ENCODE measurements at places on chromosomes 11 and 22.

- no peak for DNase-seq
Measured at GRCh38 chr11:68004551-68005335, 846 bp upstream of the UNC93B1 start.

DNA sequence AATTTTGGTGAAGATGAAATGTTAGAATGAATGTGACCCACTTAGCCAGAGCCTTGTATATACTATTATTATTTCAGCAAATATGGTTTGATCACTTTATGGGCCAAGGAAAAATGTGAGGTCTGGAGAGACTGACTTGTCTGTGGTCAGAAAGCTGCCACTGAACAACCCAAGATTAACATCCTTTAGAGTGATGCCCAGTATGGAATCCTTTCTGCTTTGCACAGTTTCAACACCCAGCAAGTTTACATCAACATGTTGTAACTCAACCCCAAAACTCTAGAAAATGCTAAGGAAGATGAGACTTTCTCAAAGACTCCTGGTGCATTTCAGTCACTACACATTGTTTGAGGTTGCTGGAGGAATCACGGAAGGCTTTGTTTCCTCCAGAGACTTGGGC lies 107.7 kb downstream of the SNX19 start:
- DNase-seq = no peak

- no peak for DNase-seq
Measured at GRCh38 chr11:121610706-121611105, 157.9 kb upstream of the SORL1-AS1 start.

DNA sequence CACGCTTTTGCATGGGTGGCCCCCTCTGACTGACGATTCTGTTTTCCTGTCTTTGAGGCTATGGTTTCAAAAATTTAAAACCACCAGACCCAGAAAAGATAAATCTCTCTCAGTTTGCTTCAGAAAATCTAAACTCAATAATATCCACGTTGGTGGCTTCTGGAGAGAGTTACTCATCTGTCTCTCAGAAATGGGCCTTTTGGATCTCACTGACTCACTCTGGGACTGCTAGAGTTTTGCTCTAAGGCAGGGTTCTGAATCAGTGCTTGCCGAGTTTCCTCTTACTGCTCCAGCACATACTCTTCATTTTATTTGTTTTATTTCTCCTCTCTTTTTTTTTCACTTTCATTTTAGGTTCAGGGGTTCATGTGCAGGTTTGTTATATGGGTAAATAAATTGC lies 305.7 kb downstream of the BLID start:
- DNase-seq = no peak

DNA sequence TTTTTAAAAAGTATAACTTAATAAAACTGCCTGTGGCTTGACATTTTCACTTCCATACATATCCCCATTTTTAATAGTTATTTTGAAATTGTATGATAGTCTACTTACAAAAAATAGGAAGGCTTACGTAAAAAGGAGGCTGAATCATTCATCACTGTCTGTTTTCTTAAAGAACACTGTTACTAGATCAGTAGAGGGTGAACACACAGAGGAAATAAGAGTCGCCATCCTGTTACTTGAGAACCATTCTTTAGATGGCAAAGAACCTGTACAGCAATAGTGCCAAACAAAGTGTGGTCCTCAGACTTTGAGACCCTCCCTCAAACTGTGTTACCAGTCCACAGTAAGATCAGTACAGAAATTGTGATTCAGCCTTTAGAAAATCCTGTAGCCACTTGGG lies 180.7 kb downstream of the PGR start:
- no peak for DNase-seq

GRCh38 chr11:45056529-45056928 lies 89.9 kb upstream of the PRDM11 start:
- DNase-seq = no peak

- DNase-seq = no peak
Measured at GRCh38 chr11:17161515-17161914, 46.3 kb downstream of the PIK3C2A start.

DNA sequence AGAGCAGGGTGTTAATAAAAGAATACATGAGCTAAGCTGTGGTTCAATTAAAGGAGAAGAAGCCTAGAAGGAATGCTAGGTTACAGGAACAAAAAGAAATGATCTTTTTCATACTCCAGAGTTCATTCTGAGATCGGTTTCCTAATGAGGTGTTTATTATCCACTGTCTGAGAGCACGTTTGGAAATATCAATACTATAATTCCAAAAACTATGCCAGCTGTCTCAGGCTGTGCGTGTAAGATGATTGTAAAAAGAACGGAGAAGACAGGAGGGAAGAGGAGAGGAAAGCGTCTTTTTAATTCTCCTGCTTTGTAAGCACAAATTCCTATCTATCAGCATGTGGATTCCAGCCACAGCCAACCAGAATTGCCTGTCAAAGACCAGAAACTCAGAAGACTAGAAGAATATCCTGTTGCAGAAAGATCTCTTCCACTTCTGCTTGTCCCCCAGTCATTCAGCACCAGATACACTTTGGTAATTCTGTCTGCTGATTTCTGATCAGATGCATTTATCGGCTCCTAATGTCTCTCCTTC lies 25.7 kb downstream of the APOL5 start:
- DNase-seq = no peak

GRCh38 chr11:12377106-12377823 lies at the start of gene PARVA:
PARVA (plus strand) TSS chr11:12377571; CDS start chr11:12377648, 77 bp downstream.
- DNase-seq = no peak

DNA sequence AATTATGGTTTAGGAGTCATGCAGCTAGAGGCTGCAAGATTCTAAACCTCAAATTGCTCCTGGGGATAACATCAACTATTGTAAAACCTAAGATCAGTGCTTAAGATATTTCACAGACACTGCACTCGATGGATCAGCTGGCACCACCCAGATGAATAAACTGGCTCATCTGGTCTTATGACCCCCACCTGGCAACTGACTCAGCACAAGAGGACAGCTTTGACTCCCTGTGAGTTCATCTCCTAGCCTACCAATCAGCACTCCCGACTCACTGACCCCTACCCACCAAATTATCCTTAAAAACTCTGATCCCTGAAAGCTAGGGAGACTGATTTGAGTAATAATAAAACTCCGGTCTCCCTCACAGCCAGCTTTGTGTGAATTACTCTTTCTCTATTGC lies 782 bp upstream of the TTC12 start:
- DNase-seq = no peak

DNA sequence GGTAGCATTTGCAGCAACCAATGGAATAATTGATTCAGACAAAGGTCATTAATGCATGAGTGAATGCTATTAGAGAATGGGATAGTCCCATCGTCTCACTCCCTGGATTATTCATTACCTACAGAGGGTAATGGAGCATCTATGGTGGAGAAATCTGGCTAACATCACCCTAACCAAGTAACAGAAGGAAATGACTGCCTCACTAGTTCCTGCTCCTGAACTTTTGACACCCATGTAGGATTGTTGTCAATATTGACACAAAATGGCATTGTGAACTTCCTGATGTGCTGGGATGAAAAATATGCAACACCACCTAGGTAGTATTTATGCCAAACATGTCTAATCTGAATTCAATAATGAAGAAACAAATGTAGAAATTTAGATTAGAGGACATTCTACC lies 44.0 kb upstream of the KIRREL3 start:
- no peak for DNase-seq

- no peak for DNase-seq
Measured at GRCh38 chr22:23626286-23626975, 5.7 kb downstream of the DRICH1 start.

- no peak for DNase-seq
Measured at GRCh38 chr11:28727254-28727653, 619.1 kb downstream of the METTL15 start.

DNA sequence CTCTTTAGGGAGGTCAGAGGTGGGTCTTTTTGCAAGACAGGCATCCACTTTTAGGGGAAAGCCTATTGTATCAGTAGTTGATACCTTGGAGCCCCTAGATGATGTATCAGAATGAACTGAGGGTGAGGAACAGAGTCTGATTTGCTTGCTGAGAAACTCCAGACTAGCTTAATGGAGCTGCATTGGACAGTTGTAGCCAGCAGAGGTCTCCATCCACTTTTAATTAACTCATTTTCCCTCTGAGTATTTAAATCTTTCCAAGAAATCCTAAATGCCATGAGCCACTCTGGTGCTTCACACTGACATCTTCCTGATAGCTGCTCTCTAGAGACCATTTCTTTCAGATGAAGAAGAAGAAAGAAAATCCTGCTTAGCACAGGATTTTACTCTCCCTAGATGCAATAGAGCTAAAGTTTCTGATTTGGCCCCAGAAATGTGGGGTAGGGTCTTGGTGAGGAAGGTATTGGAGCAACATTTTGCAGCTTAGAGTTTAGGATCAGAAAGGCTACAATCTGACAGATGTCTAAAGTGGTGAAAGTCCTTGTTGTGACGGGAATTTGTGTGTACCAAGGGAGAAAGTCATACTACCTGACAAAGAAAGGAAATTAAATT lies 38.0 kb downstream of the EXT2 start:
- DNase-seq = no peak

GRCh38 chr11:17314904-17315426 lies 36.6 kb upstream of the NCR3LG1 start:
- DNase-seq = no peak

DNA sequence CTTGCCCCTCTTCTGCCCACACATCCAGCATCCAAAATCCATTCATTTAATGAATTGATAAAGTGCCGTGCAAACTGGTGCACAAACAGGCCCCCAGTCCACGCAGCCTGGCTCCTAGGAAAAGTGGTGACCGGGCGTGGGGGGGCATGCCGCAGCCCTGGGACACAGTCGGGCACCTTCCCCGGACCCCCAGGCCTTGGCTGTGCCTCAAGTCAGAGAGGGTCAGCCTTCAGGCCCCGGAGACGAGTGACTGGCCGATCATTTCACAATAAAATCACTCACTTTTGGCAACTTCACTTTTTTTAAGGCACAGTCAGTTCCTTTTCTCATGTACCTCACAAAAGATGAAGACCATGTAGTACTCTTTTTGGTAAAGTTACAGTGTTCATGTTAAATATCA lies 8.0 kb downstream of the CDPF1 start:
- no peak for DNase-seq

DNA sequence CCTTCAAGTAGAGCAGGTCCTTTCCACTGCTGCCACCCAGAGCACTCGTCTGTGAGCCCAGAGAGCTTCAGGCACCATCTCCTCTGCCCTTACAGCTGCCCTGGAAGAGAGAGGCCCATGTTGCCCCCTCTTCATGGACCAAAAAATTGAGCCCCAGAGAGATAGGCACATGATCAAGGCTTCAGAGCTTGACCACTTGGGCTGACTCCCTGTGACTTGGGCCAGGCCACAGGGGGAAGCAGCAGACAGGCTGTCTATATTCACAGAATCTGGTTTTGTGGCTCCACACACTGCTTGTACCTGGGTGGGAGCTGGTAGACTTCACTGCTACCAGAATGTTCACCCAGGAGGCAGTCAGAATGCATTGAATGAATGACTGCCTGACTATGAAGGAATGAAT lies 58.2 kb downstream of the SMIM38 start:
- DNase-seq = no peak

DNA sequence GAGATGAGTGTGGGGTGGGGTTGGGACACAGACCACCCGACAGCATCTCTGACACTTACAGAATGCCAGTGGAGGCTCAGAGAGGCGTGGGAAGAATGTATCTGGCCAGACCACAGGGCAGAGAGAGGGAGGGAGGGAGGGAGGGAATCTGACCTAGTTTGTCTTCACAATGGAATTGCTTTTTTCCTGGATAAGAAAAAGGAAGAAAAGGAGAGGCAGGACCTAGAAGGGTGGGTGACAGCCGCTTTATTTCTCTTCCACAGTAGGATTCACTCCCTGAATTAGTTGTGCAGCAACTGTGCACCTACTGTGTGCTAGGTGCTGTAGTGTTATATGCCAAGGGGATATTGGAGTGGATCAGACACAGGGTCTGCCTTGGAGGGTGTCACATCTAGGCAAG lies 3.7 kb downstream of the KCNK4 start:
- no peak for DNase-seq

- no peak for DNase-seq
Measured at GRCh38 chr11:23974051-23974450, 522.8 kb upstream of the LUZP2 start.

GRCh38 chr11:121692236-121692635 lies 239.5 kb upstream of the SORL1-AS1 start:
- no peak for DNase-seq

DNA sequence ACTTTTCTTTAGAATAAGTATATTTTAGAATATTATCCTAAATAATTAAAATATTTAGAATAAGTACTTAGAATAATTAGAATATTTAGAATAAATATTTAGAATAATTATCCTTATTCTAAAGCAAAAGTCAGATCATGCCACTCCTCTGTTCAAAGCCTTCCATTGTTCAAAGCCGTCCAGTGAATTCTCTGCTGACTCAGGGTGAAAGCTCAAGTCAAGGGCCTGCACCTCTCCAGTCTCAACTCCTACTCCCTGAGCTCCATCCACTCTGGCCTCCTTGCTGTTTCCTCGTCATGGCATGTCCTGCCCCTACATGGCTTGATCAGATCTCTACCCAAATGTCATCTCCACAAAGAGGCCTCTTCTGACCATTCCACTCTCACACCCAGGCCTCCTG lies 30.0 kb downstream of the PLEKHA7 start:
- DNase-seq = no peak

DNA sequence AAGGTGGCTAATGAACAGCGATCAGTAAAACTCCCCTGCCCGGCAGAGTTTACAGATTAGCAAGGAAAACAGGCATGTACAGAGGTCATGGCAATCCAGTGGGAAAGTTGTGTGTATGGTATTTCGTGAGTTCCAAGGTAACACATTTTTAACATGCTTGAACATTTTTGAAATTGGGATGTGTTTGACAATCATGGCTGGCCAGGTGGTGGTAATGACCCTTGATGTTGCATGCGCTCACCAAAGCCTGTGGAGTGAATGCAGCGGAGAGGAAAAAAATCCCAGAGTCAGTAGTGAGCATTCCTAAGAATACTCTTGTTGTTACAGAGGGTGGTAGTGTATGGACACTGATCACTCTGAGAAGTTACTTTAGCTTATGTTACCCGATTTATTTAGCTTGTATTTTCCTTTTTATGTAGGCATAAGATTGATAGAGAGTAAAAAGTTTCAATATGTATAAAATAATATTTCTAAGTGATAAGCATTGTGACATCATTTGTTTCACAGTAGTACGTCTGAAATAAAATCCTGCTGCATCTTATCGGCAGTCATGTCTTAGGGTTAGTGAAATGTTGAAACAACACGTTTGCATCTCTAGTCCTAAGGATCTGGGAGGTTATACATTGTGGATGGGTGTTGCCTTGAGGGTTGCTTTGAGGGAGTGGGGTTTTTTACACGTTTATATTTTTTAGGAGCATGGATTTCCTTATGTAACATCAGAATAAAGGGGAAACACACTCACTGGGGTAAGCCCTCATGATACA lies 8.7 kb downstream of the TEAD1 start:
- DNase-seq = no peak

- no peak for DNase-seq
Measured at GRCh38 chr11:31355131-31355530, 14.4 kb downstream of the DCDC1 start.

GRCh38 chr11:65320386-65321075 lies 5.9 kb downstream of the CDC42EP2 start:
- DNase-seq = no peak

DNA sequence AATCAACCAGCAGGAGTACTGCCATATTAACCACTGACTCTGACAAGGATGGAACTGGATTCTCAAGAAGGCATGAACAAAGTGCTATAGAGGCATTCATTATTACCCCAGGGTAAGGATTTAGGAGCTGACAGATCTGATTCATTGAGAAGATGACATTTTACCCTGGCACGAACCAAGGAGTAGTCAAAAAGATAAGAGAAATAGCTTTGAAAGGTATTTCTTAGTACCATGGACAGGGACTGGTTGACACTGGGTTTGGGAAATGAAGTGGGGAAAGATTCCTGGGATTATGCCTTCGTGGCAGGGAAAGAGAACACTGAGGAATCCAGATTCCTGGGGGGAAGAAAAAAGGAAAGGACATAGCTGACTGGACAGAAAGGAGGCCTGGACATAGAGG lies 5.1 kb upstream of the SAAL1 start:
- no peak for DNase-seq
